ENCODE measurements at places on chromosomes 6 and 20. TPM values are rescaled to one million over a fixed set of nuclear protein-coding genes. Genes with fewer than 3 reads are reported as not detected.

BPI gene
- not detected for total RNA-seq

PROKR2 gene
- total RNA-seq, result 2.3 TPM

HSF2 gene
- 27.8 TPM for total RNA-seq

KCNQ5 gene
- 5.2 TPM for total RNA-seq

SIGLEC1 gene
- total RNA-seq, result not detected

TFAP2C gene
- 10.3 TPM for total RNA-seq

ULBP1 gene
- 0.11 TPM for total RNA-seq

BPIFB1 gene
- total RNA-seq, result not detected

SLCO4A1 gene
- 4.3 TPM for total RNA-seq

OR12D3 gene
- total RNA-seq, result not detected

SLC35F1 gene
- total RNA-seq, result 0.64 TPM

PNPLA1 gene
- total RNA-seq, result 0.14 TPM

TOX2 gene
- 0.94 TPM for total RNA-seq

GSTA1 gene
- total RNA-seq, result not detected

PROCR gene
- 4.0 TPM for total RNA-seq

MAP7 gene
- total RNA-seq, result 15.5 TPM

NHLRC1 gene
- total RNA-seq, result 1.2 TPM

TAP1 gene
- total RNA-seq, result 9.3 TPM

PTK7 gene
- total RNA-seq, result 308 TPM

LAMA2 gene
- total RNA-seq, result 56.8 TPM

RFX6 gene
- total RNA-seq, result 3.8 TPM

OR2B2 gene
- not detected for total RNA-seq

STMND1 gene
- total RNA-seq, result 0.34 TPM

SLC17A2 gene
- total RNA-seq, result not detected

IL17A gene
- not detected for total RNA-seq

E2F1 gene
- 18.1 TPM for total RNA-seq

Data from mesothelial cell of epicardium (in vitro differentiated cells).